ENCODE measurements at places on chromosomes 1 and 21.
A peak's percentile ranks its signal among the peaks of the same experiment; 100 is the strongest.

DNA sequence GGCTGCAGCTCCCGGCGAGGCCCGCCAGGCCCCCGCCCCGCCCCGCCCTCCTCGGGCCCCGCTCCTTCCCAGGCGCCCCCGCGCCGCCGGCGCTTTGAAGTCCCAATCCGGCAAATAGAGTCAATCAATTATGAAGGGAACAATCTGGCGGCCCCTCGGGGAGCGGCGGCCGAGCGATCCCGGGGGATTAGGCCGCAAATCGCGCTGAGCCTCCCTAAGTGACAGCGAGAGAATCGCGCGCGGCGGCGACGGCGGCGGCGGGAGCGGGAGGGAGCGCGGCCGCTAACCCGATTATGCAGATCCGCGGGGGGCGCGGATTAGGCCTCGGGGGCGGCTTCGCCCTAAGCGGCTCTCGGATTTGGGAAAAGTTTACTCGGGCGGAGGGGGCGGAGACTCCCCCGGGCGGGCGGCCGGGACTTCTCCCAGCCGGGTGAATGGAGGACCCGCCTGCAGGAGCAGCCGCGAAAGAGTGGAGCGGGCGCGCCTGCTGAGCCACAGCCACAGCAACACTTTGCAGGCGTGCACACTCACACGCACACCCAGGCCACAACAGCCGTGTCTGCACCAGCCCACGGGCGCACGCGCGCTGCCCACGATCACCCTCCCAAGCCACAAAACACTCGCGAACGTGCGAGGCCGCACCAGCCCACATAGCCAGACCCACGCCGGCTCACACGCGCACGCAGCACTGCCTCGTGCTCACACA is 23.0 kb upstream of the DMBX1 start:
- DNase-seq: no peak

DNA sequence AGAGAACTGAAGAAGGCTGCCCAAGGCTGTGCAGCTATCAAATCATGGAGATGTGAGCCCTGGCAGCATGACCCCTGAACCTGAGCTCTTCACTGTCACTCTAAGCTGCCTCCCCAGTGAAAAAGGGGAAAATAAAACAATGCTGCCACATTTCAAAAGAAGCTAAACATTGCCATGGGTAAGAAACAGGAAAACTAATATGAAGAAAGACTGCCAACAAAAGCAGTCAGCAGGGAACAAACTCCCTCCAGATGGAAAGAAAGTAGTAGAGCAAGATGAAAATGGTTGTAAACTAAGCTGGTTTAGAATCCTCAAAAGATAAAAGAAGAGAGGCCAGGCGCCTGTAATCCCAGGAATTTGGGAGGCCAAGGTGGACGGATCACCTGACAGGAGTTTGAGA is 36.2 kb upstream of the CSF1 start:
- no peak for DNase-seq

GRCh38 chr1:230414102-230414501 is 12.0 kb downstream of the PGBD5 start:
- DNase-seq: no peak

GRCh38 chr1:206738370-206739366 is 31.9 kb upstream of the IL19 start:
- peak; percentile 27 for DNase-seq

GRCh38 chr1:228094432-228095016 is 8.6 kb downstream of the C1orf35 start:
- no peak for DNase-seq

DNA sequence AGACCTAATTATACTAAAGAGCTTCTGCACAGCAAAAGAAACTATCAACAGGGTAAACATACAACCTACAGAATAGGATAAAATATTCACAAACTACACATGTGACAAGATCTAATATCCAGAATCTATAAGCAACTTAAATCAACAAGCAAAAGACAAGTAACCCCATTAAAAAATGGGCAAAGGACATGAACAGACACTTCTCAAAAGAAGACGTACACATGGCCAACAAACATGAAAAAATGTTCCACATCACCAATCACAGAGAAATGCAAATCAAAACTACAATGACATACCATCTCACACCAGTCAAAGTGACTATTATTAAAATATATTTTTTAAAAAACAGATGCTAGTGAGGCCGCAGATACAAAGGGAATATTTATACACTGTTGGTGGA is 99.8 kb downstream of the FAF1 start:
- DNase-seq: no peak

- DNase-seq: peak; percentile 63
These were observed 166.7 kb downstream of the ADGRL4 start for GRCh38 chr1:78839704-78840277.

GRCh38 chr1:161381707-161382106 is 14.0 kb upstream of the CFAP126 start:
- DNase-seq: no peak

GRCh38 chr1:230313453-230314141 is 112.5 kb downstream of the PGBD5 start:
- DNase-seq: no peak

GRCh38 chr1:24641646-24642151 is 1.4 kb upstream of the SRRM1 start:
- DNase-seq: peak; percentile 41

- peak; percentile 19 for DNase-seq
These were observed 60.2 kb downstream of the RIPK4 start for GRCh38 chr21:41706678-41707077.

GRCh38 chr1:13730291-13730690 is 30.3 kb downstream of the PRDM2 start:
- DNase-seq: no peak

GRCh38 chr1:19205845-19206244 is 4.2 kb downstream of the UBR4 start:
- no peak for DNase-seq

GRCh38 chr1:66623812-66624211 is 89.9 kb downstream of the SGIP1 start:
- DNase-seq: peak; percentile 93

- DNase-seq: no peak
These were observed 9.6 kb upstream of the CD101 start for GRCh38 chr1:116991918-116992317.

- no peak for DNase-seq
These were observed 159.0 kb downstream of the BARHL2 start for GRCh38 chr1:90558126-90558525.

DNA sequence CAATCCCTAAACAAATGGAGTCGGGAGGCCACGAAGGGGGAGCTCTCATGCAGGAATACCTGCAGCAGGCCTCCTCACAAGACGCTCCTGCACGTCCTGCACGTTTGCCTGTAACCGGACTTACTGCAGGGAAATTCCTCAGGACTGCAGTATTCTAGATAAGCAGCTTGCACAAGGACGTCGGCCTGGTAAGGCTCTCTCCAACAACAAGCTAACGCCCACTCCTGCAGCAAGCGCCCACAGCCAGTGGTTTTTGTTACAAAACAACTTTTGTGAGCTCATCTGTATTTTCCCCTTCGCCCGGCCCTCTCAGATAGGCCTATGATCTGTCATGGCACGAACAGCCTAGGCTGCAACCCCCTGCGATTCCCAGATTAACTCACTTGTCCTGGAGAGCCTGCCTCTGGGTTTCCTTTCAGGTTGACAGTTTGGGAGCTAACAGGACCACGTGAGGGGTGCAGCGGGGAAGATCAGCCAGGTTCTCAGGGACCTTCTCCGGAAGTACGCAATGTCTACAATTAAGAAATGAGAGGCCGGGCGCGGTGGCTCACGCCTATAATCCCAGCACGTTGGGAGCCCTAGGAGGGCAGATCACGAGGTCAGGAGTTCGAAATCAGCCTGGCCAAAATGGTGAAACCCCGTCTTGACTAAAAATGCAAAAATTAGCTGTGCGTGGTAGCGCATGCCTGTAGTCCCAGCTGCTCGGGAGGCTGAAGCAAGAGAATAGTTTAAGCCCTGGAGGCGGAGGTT is 921 bp upstream of the MIB2 start:
- DNase-seq: peak; percentile 84

DNA sequence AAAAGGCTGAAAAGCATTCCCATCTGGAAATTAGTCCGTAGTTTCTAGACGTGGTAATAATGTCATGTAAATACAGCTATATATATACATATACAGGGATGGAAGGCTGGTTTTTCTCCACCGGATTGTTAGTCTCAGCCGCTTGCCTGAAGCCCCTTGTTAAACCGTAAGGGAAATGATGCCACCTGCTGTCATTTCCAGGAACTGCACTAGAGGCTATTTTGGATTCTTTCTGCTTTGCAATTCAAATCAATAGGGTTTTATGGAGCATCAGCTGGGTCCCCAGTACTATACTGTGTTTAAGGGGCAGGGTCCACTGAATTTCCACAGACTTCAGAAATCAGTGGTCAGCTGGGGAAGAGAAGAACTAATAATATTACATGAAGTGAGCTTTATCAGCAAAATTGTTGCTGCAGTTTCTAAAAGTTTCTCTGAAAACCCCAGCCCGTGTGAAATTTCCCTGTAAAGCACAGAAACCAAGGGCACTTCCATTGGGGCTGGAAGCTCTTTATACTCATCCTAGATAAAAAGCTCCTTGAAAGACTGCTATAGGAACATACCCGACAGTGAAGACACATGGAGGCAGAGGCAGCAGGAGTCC is 33.8 kb upstream of the MPZL1 start:
- peak; percentile 83 for DNase-seq

DNA sequence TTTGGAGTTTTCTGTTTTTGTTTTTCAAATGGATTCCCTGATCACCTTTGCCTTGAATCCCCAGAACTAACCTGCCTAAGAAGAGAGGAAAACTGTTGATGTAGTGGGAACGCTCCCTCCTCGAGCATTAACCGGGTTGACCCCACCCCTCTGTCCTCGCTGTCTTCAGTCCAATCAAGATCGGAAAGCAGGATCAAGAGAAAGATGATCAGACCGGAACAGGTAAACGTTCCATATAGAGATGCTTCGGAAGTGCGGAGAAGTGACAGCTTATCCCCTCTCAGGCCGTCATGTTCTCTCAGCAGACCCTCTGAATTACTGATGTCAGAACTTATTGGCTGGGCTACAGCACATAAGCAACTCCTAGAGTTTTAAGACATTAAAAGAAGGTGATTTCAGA is 800 bp upstream of the FAM163A start:
- DNase-seq: no peak

DNA sequence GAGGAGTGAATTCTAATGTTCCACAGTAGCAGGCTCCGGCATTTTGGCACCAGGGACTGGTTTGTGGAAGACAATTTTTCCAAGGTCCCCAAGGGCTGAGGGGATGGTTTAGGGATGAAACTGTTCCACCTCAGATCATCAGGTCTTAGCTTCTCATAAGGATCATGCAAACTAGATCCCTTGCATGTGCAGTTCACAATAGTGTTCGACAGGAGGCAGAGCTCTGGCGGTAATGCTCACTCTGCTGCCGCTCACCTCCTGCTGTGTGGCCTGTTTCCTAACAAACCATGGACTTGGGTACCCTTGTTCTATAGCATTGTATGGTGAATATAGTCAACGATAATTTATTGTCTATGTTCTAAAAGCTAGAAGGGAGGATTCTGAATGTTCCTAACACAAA is 16.6 kb downstream of the CRNN start:
- peak; percentile 6 for DNase-seq

- no peak for DNase-seq
These were observed 5.5 kb upstream of the TMEM54 start for GRCh38 chr1:32906654-32907053.

DNA sequence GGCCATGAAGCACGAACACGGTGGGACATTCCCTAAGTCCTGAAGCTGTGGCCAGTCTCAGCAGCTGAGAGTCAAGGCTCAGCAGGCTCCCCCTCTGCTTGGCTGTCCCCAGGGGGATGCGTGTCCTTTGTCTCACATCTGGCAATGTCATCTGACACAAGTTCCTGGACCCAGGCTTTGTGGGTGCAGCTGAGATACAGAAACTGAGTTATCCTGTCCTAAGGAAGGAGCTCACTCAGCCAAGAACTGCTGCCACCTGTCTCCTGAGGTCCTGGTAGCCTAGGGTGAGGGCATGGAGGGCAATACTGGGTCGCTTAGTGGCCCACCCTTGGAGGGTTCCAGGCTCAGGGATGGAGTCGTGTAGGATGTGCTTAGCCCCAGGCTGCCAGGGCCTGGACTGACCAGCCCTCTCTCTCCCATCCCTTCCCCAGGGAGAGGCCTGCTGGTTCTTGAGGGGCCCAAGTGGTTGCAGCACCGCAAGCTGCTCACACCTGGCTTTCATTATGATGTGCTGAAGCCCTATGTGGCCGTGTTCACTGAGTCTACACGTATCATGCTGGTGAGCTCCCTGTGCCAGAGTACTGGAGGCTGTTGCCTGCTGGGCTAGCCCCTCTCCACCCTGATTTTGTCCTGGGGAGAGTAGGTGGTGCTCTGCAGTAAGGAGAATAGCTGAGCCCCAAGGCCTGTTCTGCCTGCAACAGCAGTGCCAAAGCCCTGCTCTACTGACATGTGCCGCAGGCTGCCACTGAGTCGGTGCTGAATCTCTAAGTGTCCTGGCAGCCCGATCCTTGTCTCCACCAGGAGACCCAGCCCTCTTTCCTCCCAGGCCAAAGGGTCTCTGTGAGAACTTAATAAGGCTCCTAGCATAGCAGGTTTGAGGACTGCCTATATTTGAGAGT is 13.5 kb downstream of the CYP4B1 start:
- DNase-seq: no peak

- DNase-seq: no peak
These were observed 171.2 kb upstream of the RUNX1 start for GRCh38 chr21:35220301-35220700.

- DNase-seq: no peak
These were observed 25.5 kb downstream of the STUM start for GRCh38 chr1:226574044-226574443.

DNA sequence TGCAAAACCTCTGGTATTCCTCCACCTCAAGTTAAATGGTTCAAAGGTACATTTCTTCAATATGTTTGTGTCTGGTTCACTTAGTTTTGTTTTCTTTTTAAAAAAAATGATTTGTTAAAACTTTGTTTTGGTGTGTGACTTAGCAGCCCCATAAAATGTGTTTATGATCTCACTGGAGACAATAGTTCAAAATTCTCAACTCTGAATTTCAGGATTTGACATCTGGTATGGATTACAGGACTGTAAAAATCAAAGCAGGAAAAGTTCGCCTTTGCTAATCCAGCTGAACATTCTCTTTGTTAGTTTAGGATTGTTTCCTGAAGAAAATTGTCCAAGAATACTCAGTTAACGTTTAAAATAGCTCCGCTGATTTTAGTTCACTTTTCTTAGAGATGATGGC is 231.7 kb downstream of the HMCN1 start:
- no peak for DNase-seq

DNA sequence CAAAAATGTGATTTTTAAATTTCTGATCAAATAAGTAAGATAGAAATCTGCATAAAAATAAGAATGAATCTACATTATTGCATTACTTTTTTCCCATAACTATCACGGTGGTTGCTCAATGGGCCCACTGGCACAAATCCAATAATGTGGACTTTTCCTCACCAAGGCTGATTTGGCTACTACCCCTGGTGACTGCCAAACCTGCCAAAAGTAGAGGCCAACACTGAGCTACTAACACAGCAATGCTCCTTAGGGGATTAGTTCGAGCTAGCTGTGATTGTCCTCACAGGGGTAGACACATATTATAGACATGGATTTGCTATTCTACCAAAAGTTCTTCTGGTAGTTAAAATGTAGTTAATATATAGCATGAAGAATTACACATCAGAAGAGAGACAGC is 107.7 kb upstream of the ZNHIT6 start:
- DNase-seq: no peak

- DNase-seq: peak; percentile 83
These were observed 100.0 kb downstream of the ABCA4 start for GRCh38 chr1:94020764-94021579.

Measured in fibroblast of mammary gland (primary cell).